ENCODE measurements at places on chromosomes 3 and 15. TPM values are rescaled to one million over a fixed set of nuclear protein-coding genes. Genes with fewer than 3 reads are reported as not detected.

DNA sequence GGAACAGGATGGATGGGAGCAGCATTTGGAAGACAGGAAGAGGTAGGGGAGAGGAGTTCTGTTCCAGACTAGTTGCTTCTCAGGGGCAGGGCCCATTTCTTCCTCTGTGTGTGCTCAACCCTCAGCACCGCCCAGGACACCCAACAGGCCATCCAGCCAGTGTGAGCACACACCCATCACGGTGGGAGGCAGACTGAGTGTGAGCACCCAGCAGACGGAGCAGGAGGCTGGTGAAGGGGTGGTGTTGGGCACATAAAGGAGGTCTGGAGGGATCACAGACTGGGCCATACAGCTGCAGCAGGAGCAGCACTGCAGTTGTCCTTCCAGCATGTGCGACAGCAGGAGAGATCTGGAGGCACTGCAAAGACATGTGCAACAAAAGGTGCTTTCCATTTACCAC, 88.4 kb upstream of the PLXNA1 start:
- DNase-seq = no peak

Gene GOLGA8H
- 0.33 TPM for total RNA-seq

DNA sequence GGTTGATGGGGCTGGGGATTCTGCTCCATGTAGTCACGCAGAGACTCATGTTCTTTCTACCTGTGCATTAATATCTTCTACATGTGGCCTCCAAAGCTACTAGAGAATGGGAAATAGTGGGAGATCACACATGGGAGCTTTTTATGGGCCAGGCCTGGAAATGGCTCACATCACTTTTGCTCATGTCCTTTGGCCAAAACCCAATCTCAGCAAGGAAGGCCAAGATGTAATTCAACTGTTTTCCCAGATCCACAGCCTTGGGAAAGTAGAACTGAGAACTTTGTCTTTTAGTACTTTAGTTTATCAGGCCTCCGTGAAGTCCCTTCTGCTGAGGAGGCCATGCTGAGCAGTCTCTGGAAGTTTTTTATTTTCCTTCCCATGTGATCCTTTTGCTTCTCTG, 73.2 kb upstream of the SLC4A7 start:
- no peak for DNase-seq

Gene CILP
- 0.85 TPM for total RNA-seq

DNA sequence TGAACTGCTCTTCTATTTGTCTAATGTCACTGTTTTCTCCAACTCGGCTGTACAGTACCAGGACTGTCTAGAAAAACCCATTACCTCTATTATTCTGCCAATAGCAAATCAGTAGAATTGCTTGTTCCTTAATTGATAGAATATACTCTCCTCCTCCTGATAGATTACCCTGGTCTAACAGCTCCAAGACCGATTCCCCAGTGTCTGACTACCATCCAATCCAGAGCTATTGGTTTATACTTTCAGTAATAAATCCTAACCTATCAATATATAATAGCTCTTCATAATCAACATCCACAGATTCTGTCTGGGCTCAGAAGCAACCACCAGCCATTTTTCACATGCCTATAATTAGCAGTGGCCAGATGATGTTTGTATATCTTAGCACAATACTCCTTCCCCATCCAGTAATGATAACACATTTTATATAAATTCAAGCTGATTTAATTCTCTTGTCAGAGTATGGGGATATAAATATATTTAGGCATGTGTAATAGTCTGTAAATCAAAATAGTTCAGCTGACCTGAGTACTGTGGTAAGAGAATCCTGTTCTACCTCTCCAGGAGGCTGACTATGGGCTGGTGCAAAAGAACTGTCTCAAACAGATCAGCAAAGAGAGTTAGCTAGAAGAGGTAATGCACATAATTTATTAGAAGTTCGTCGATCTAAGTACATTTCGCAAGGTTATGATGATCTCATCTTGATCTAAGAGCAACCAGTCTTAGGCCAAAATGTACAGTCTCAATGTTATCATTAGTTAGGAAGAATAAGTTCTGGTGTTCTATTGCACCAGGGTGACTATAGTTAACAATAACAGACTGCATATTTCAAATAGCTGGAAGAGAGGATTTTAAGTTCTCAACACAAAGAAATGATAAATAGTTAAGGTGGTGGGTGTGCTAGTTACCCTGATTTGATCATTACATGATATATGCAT, 193.4 kb downstream of the SHOX2 start:
- DNase-seq = no peak

DNA sequence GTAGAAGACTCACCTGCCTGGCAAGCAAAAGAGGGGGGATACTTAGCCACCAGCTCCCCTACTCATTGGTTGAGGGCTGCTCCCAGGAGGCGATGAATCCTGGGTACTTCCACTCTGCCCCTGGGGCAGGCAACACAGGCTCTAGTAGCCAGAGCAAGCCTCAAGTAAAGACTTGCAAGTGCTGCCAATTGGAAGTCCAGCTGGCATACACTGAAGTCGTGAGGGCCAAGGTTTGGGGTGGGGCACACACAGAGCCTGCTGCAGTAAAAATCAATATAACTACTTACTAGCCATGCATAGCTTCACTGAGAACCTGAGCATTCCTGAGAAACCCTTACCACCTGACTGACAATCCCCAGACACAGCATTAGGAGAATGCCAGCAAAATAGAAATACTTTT, 123.0 kb upstream of the EIF1B start:
- DNase-seq = no peak

DNA sequence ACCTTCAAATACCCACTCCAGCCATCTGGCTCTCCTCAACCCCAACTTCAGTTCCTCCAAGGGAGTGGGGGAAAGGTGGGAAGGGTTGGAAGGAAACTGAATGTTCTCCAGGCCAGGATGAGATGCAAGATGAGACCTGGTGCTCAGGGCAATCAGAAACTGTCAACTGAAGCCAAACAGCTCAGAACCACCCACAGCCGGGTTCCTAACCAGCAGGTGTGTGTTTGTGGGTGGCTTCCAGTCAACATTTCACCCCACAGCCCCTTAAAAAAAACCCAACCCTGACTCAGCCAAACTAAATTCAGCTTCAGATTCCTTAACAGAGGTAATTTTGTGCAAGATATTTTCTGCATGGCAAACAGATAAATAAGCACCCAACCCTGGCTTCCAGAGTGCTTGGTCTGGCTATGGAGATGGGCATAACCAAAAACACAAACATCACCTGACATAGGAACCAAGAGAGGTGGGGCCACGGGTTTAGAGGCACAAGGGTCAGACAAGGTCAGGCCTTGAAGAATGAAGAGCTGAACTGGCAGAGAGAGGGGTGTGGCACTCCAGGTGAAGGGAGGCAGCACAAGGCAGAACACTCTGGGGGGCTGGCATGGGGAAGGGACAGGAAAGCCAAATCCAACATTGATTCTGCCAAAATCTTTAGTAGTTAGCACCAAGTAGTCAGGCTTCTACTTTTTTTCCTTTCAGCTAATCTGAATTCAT, 34.7 kb downstream of the ZNF445 start:
- DNase-seq = no peak

Gene SLCO2A1
- 1.5 TPM for total RNA-seq

DNA sequence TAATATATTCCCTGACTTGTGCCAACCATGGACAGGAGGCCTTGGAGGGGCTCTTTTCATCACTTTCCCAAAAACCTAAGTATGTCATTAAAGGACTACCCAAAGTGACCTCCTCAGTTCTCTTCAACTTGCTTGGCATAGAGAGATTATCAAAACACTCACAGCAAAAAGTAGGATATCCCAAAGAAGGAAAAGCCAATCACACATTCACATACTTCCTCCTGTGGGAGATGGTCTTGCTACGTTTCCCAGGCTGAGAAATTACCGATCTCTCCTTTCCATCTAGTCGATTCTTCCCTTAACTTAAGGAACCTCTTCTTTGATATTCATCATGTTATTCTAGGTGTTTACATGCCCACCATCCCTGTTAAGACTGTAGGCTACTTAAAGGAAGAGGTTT, 9.1 kb downstream of the DPPA4 start:
- no peak for DNase-seq

DNA sequence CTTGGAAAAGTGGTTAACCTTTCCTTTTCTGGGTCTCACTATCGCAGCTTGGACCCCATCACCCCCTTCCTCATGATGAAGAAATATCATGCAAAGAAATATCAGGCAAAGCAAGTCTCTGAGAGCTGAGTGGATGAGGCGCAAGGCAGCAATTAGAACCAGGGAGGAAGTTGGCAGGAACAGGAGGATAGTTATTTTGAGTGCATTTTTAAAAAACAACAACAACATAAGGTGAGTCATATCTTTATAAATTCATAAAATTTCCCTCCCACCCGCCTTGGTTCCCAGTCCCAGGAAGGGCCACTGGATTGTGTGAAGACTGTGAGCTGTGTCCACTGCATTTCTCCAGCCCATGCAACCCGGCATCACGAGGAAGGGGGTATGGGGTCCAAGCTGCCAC, 316.9 kb upstream of the TLE3 start:
- no peak for DNase-seq

DNA sequence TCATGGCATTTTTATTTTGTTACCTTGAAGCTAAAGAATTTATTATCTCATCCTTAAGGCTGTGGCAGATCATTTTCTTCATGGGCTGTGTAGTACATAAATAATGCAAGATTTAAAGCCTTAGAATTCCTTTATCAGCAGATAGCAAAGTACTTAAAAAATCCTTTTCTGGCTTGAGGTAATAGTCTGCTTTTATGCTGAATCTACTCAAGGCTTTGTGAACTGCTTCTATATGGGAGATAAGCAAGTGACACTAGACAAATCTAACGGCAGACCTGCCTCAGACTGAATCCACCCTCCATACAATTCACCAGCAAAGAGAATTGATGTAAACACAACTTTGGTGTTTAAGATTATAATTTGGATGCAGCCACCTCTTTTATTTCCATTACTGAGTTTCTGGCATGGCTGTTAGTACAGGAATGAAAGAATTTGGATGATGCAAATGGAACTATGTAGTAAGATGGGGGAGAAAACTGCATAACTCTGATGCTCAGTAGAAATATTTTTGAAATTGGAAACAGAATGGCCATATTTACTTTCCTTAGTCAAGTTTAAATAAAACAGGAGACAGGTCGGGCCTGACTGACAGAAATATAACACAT, 1121.5 kb downstream of the NAALADL2 start:
- no peak for DNase-seq

DNA sequence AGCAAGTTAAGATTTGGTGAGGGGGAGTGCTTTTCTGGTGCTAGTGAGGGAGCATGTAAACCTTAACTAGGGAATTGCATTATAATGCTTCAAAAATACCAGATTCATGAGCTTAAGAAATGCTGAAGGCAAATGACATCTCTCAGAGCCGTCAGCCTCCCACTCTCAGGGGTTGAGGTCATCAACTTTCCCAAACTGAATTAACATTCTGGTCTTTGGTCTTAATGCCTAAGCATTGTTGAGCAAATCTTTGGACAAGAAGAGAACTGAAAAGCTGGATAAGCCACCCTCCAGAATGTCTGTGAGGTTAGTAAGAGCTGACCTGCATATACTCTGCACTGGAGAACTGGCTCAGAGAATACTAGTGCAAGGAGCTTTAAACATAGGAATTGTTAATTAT, 124.9 kb upstream of the GAP43 start:
- no peak for DNase-seq

Gene PRKCD
- 2.4 TPM for total RNA-seq

GRCh38 chr3:143640774-143641173, 207.5 kb downstream of the SLC9A9 start:
- DNase-seq = no peak

DNA sequence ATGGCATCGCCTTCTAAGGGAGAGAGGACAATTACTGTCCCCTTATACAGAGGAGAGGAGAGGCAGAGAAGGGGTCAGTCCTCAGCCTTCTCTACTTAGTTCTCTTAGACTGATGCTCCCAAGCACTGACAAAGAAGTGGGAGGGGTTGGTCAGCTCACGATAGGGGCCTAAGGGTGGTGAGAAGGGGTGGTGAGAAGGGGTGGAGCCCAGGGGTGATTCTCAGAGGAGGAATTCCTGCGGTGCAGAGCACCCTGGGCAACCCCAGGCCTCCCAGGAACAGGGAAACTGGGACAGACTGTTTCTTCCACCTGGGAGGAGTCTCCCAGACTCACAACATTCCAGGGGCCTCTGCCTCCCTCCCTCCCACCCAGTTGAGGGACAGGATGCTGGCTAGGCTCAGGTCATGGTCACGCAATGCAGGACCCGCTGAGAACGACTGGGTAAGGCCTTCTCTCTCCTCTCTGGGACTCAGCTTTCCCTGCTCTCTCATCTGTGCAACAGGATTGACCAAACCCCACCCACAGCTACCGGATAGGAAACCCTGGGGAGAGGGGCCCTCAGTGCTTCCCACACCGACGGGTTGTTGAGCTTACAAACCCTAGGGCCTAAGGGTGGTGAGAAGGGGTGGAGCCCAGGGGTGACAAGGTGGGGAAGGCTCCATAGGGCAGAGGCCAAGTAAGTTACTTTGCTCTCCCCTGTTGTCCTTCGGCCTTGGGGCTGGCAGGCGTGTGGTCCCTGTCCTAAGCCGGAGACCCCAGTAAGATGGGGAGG, 1.5 kb downstream of the TPRA1 start:
- DNase-seq = no peak

DNA sequence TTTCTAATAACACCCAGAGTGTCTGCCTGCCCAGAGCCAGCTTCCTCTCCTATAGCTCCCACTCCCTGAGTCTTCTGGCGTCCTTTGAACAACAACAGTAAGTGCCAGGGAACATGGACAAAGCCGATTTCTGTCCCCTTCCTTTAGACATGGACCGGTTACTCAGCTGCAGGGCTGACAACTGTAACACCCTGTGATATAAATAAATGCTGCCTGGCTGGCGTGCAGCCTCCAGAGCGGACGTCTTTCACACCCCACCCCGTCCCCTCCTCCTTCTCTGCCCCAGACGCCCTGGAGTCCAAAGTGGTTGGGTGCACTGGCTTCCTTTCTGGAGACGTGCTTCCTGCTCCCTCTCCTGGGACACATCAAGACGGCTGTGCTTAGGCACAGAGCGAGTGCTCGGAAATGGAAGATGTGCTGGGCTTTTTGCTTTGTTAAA, 281.9 kb upstream of the LRRFIP2 start:
- DNase-seq = no peak

- no peak for DNase-seq
These were observed 425.2 kb downstream of the SQOR start for GRCh38 chr15:46059921-46060594.
